ENCODE measurements at places on chromosomes 7 and 10. TPM values are rescaled to one million over a fixed set of nuclear protein-coding genes. Genes with fewer than 3 reads are reported as not detected.

DNA sequence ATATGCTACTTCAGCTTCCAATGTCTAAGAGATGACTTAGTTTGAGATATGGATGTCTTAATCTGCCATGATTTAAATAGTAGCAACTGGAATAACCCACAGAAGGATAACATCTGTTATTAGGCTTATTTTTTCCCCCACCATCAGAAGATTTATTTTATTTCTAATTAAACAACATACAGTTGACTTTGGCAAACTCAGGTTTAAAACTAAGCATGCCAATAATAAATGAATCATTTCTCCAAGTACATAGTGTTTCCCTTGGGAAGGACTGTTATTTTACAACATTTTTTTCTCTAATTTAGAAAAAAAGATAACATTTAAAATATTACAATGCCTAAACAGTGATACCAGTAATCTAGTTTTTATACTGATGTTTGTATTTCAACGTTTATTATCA is 58.4 kb downstream of the SFTPD start:
- H3K4me1 ChIP-seq: no peaks in the 10 kb centered on the region
- H3K4me3 ChIP-seq: no peak overlapping the region
- no peak overlapping the region for H3K27ac ChIP-seq
- H3K27me3 ChIP-seq: peaks cover 42% of the 10 kb centered on the region
- no peaks in the 10 kb centered on the region for H3K36me3 ChIP-seq

DNA sequence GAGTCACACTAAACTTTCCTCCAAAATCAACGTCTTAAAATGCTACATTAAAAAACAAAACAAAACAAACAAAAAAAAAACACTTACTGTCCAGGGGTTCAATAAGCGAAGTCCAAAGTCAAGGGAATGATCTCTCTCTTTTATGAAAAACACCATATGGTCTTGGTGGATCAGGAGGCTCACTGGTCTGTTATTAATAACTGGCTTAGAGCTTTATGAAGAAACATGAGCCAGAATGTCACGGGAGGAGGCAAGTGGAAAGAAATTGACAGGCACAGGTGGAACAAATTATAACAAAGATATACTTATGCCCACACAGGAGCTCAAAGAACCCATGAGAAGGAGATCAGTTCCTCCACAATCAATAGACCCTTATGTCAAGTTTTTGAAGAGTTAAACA is at the start of gene MRLN:
TSS of gene MRLN (minus strand) at position 189 of the 400 bp plus-strand sequence.
- H3K4me1 ChIP-seq: no peaks in the 10 kb centered on the region
- no peaks in the 10 kb centered on the region for H3K36me3 ChIP-seq
- no peak within 1 kb of the TSS for H3K27ac ChIP-seq
- no peak within 1 kb of the TSS for H3K4me3 ChIP-seq

Gene PRKRIP1
- total RNA-seq: 28.3 TPM

Gene ARPC1A
- 63.8 TPM for total RNA-seq

Gene FXYD4
- total RNA-seq: not detected

Gene SLC18A3
- total RNA-seq: not detected
